Endothelial cell of coronary artery (primary cell): ENCODE measurements at places on chromosomes 7 and 10. TPM values are rescaled to one million over a fixed set of nuclear protein-coding genes. Genes with fewer than 3 reads are reported as not detected.

Gene SHH
- 0.38 and 0.72 TPM in 2 replicates for total RNA-seq

Gene LRRN3
- 0.19 TPM in 1 of 2 replicates, not detected in the other for total RNA-seq

Gene CALML3
- total RNA-seq: not detected in 2 replicates

Gene STAG3
- 0.09 and 0.19 TPM in 2 replicates for total RNA-seq

Gene GJD4
- total RNA-seq: under 0.01 and 0.09 TPM in 2 replicates

Gene C7orf33
- total RNA-seq: not detected in 2 replicates

Gene ZP3
- 1.1 and 2.7 TPM in 2 replicates for total RNA-seq
